Dermis blood vessel endothelial cell (primary cell): ENCODE measurements at places on chromosomes 4 and X. TPM values are rescaled to one million over a fixed set of nuclear protein-coding genes. Genes with fewer than 3 reads are reported as not detected.
A peak's percentile ranks its signal among the peaks of the same experiment; 100 is the strongest.

MAGEB17 gene
- not detected in 2 replicates for total RNA-seq

LARP7 gene
- 20.4 and 28.8 TPM in 2 replicates for total RNA-seq

SSX1 gene
- not detected in 2 replicates for total RNA-seq

TCEAL6 gene
- not detected in 2 replicates for total RNA-seq

AREG gene
- total RNA-seq = 0.19 and 0.34 TPM in 2 replicates

ARMCX4 gene
- total RNA-seq = 5.1 and 6.9 TPM in 2 replicates

CT45A10 gene
- not detected in 2 replicates for total RNA-seq

GRCh38 chrX:154603438-154604430 is 15.3 kb downstream of the CTAG1B start:
- peak; percentile 57 for DNase-seq

- DNase-seq = no peak
Observed at GRCh38 chr4:17846266-17846665, 35.5 kb downstream of the NCAPG start.

DNA sequence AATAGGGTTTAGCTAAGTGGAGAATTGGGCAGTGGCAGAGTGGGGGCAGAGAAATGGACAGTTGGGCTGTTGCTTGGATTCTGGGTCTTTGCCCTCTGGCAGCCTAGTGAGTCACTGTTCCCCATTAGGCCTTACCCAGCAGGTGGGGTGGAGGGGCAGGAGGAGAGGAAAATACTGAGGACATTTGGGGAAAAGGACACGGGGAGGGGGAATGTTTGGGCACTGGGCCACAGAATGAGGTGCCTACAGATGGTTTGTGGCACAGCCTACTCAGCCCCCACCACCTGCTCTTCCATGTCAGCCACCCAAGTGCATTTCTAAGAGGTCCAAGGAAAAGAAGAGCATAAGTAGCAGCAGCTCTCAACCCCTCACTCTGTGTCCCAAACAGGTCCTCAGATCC is 13.0 kb downstream of the SLC16A2 start:
- no peak for DNase-seq

DNA sequence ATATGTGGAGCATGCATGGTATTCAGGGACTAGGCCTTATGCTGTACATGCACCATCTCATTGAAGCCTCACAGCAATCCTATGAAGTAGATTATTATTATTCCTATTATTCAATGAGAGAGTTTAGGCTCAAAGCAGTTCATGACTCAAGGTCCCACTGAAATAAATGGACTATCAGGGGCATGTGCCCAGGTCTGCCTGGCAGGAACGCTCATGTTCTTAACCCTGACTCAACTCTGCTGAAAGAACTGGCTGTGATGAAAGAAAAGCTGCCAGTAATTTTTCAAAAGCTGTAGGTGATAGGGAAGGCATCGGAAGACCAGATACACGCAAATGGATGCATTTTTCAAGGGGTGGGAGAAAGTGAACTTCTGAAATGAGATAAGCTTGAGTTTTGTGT is 243.4 kb downstream of the PTTG2 start:
- no peak for DNase-seq

DNA sequence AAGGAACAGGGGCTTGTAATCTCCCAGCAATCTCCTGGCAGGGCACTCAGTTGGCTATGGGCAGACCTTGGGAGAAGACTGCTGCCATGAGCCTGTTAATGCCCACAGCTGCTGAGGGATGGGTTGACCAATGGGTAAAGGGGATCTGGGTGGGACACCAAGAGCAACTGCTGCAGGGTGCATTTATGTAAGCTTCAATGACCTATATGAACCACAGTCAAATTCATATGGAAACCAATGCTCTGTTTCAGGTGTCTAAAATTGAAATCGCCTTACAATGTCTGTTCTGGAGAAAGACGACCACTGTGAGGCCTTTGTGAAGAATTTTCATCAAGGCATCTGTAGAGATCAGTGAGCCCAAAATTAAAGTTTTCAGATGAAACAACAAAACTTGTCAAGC is 6.1 kb downstream of the EPGN start:
- no peak for DNase-seq

- DNase-seq = no peak
Observed at GRCh38 chrX:46727441-46727840, 31.5 kb downstream of the SLC9A7 start.

DNA sequence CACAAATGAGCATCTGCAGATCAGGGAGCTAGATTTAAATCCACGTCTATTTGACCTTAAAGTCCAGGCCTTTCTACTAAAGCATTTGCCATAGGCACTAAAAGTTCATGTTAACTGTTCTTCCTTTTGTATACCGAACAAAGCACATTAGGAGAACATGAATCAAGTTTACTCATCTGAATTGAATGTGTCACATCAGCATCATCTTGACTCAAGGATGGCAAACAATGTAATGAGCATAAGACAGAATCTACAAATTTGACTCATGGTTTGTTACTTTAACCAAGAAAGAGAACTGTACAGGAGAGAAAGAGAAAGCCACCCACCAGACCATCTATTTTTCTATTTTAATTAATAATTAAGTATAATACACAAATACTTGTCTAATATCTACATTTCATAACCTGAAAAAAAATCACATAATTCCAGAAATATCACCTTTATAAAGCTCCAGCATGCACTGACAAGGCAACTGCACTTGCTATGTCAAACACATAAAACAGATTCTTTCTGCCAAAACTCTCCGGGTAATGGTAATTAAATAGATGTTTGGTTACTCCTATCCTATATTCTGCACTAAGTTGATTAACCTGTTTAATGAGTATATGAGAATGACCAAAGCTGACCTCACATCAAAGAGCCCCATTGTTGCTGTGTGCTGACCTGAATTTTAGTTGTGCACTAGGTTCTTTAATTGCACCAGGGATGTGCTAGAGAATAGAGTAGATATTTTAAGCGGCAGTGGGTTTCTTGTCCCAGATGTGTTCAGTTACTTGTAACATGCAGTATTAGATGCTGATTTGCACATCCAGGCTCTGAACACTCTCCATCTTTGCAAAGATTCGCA is 42.5 kb upstream of the LEF1 start:
- DNase-seq = no peak

- no peak for DNase-seq
Observed at GRCh38 chr4:23369331-23369730, 520.5 kb downstream of the PPARGC1A start.

DNA sequence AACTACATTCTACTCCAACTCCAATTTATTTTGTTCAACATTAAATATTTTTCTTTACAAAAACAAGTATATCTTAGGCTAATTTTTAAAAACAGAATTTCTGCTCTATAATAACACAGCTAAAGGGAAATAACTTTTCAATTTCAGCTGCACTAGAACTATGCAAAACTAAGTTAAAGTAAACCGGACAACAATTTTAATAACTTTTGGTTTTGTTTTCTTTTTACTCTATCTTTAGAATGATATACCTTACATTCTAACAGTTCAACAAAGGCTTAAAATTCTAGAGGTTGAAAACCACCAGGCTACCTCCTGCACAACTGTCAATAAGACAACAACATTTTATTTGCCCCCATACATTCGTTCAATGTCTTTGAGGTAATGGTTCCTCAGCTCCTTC is 18.7 kb upstream of the KCNE5 start:
- DNase-seq = no peak

DNA sequence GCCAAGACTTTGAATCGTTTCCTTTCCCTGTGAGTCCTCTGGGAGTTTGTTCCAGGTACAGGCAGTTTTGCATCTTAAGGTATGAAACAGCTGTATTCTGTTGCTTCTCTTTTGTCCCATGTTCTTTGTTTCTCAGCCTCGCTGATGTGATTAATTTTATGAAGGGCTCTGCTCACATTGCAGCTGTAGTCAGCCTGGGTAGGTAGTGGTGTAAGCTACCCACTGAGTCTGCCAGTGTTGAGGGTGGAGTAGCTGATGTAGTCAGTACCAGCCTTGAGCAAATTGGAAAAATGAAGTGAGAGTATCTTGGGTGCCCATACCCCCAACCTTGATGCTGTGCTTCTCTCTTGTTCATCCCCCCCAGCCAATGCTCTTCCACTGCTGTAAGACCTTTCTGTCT is 139.6 kb upstream of the SMIM31 start:
- no peak for DNase-seq

DNA sequence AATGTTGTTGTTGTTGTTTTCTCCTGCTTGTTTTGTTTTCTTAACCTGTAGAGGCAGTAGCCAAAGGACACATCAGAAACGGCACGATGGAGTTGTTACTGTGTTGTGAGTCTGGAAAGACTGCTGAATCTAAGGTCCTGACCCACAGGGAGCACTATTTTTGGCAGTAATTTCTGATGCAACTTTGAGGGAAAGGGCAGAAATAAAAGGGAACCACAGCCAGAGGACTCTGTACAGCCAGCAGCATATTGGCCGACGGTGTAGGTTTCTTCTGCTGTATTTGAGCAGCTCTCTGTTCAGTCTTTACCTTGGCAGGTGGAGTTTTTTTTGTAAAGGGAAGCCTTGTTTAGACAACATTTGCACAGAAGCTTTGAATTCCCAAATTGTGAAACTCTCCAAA is 203.0 kb upstream of the GPR101 start:
- no peak for DNase-seq

DNA sequence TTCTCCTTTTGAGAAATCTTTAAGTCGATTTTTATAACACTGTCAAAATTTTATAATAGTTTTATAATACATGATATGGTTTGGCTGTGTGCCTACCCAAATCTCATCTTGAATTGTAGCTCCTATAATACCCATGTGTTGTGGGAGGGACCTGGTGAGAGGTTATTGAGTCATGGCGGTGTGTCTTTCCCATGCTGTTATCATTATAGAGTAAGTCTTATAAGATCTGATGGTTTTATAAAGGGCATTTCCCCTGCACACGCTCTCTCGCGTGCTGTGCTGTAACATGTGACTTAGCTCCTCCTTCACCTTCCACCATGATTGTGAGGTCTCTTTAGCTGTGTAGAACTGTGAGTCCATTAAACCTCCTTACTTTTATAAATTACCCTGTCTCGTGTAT is 364.0 kb upstream of the SPANXN4 start:
- no peak for DNase-seq

GRCh38 chr4:158656439-158656838 is 15.2 kb downstream of the C4orf46 start:
- DNase-seq = no peak

GRCh38 chr4:8332891-8333331 is 63.4 kb downstream of the HTRA3 start:
- no peak for DNase-seq

DNA sequence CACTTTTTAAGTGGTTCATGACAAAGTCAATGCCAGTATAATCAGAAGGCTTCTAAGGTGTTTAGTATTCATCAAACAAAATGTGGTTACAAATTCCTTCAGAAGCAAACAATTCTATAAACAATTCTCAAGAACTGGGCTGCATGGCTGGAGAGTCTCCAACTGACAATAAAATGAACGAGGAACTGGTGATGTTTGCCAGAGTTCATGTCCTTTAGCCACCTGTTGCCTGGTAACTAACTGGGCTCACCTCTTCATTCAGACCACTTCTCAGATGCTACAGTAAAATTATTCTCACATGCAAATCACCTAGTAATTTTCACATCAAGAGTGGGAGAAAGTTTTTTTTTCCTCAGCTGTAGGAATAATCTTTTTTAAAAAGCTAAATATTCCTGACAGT is 53.3 kb downstream of the CAMK2D start:
- DNase-seq = no peak

GRCh38 chr4:42543762-42544161 is 113.1 kb downstream of the ATP8A1 start:
- no peak for DNase-seq

DNA sequence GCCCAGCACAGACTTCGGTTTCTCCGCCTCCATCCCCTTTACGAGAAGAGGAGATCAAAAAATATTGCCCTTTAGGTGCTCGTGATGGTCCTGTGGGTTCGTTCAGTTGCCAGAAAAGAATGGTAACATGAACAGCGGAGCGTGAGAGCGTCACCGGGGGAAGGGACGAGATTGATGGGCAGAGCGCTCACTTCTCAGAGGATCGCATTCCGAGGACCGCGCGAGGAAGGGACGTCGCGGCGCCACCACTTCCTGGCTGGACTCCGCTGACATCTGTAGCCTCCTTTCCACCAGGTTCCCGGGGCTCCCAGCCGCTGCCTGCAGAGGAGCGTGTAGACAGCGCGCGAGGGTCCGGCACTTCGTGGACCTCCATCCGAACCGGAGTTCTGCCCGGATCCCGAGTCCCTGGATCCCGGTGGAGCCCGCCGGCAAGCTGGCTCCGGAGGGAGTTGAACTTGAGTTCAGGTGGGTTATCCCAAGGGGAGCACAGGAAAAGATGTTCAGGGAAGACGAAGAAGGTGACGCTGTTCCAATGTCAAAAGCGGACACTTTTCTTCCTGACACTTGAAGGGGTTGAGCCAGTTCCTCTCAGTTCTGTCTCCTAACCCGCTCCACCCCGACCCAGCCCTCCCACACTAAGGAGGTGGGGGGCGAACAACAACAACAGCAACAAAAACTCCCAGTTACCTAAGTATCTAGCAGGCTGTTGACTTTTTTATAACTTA is 484 bp downstream of the GALNTL6 start:
- DNase-seq = no peak

GRCh38 chr4:87911252-87911774 is 64.2 kb upstream of the SPP1 start:
- DNase-seq = no peak

DNA sequence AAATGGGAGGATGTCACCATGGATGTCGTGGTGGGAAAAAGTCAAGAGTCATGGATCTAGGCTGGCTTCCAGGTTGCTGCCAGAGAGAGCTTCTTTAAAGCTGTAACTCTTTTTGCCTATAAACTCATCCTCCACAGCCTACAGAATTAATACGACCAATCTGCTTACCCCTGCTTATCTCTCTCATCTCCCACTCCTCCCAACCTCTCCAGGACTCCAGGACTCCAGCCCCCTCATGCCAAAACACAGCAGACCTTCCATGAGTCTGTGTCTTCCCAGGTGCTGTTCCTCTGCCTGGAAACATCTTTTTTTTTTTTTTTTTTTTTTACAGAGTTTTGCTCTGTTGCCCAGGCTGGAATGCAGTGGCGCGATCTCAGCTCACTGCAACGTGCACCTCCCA is 15.3 kb upstream of the SLC10A4 start:
- no peak for DNase-seq

GRCh38 chrX:30982467-30982866 is 89.4 kb downstream of the FTHL17 start:
- no peak for DNase-seq

- DNase-seq = peak; percentile 3
Observed at GRCh38 chr4:150385606-150386005, 196.3 kb upstream of the MAB21L2 start.

DNA sequence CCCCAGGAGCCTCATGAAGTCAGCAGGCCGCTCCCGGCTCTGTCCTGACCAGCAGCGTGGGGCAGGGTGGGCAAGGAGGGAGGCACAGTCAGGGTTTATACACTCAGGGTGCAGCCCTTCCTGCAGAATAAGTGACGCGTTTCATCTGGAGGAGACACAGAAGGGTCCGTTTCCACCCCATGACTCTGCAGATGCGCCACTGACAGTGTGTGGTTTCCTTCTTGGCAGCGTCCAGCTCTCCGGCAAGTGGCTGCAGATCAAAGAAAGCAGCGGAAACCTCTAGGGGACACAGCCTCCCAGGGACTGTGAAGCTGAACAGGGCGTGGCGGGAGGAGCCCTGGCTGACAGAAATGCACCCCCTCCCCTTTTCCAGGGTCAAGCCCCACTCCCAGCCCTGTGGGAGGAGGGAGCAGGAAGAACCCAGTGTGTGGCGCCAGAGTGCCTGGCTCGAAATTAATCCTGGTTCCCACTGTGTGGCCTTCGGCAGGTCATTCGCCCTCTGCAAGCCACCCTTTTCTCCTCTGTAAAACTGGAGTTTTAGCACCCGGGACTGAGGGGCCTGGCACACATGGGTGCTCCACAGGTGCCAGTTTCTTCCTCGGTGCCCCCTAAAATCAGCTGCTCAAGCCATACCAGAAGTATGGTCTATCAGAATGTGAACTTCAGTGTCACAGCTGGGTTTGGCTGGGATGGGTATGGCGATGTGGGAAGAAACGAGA is 17.3 kb upstream of the TBC1D14 start:
- DNase-seq = peak; percentile 25
